Thyroid gland (tissue), 4 donors: ENCODE measurements at places on chromosomes 3 and 15. TPM values are rescaled to one million over a fixed set of nuclear protein-coding genes. Genes with fewer than 3 reads are reported as not detected.
A peak's percentile ranks its signal among the peaks of the same experiment; 100 is the strongest.

- no peak for DNase-seq
- no peaks in the 10 kb centered on the region for H3K27me3 ChIP-seq
- no peaks in the 10 kb centered on the region for H3K36me3 ChIP-seq
- H3K4me3 ChIP-seq, result no peak overlapping the region
- no peak overlapping the region for H3K27ac ChIP-seq
- no peaks in the 10 kb centered on the region for H3K4me1 ChIP-seq
These were observed 317.8 kb downstream of the SHQ1 start for GRCh38 chr3:72530426-72530825.

DNA sequence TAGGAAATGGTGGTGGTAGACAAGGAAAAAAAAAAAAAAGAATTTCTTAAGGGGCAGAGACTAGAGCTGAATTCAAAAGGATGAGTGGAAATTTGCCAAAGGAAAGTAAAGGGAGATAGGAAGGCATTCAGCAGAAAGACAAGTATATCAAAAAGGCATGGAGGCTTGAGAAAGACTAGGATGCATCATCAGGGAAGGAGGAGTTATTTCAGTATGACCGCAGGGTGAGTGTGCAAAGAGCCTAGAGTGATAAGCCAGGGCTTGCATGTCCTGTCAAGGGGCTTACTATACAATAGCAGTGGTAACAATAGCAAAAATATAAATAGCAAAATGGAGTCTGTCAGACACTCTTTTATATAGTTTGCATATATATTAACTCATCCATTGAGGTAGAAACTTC lies 112.0 kb downstream of the FRMD4B start:
- H3K27ac ChIP-seq, result peak overlapping the region; percentile 30
- no peak for DNase-seq
- no peak overlapping the region for H3K4me3 ChIP-seq
- no peaks in the 10 kb centered on the region for H3K27me3 ChIP-seq

The HRH1 gene
- 1.9 TPM for total RNA-seq

The GPR156 gene
- not detected for total RNA-seq

The C3orf49 gene
- not detected for total RNA-seq

The CYP19A1 gene
- total RNA-seq, result 1.6 TPM

DNA sequence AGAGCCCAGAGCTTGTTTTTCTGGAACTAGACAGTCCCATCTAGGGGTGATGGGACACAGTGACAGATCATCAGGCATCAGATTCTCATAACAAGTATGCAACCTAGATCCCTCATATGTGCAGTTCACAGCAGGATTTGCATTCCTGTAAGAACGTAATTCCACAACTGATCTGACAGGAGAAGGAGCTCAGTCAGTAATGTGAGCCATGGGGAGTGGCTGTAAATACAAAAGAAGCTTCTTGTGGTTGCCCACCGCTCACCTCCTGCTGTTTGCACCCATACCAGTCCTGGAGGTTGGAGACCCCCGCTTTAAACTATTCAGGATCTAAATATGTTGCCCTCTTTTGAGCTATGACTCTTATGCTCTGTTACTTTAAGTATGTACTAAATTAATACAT lies 167.3 kb downstream of the ALCAM start:
- H3K4me1 ChIP-seq, result no peaks in the 10 kb centered on the region
- no peaks in the 10 kb centered on the region for H3K36me3 ChIP-seq
- no peak overlapping the region for H3K27ac ChIP-seq
- DNase-seq, result no peak

DNA sequence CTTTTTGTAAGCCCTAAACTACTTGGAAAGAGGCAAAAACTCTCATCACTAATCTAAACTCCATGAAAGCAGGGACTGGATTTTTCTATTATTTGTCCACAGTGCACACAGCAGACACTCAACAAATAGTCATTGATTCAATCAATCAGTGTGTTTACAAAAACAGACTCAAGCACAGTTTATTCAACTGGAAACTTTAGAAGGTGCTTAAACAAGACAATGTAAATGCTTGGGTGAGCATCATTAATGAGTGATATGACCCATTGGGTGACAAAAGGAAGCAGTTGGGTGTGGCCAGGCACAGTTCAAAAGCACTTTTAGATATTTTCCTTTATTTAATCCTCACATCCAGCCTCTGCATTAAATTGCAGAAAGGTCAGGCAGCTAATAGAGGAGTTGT lies 32.0 kb upstream of the PPP4R2 start:
- no peaks in the 10 kb centered on the region for H3K27me3 ChIP-seq
- no peaks in the 10 kb centered on the region for H3K36me3 ChIP-seq
- DNase-seq, result no peak
- no peak overlapping the region for H3K27ac ChIP-seq

DNA sequence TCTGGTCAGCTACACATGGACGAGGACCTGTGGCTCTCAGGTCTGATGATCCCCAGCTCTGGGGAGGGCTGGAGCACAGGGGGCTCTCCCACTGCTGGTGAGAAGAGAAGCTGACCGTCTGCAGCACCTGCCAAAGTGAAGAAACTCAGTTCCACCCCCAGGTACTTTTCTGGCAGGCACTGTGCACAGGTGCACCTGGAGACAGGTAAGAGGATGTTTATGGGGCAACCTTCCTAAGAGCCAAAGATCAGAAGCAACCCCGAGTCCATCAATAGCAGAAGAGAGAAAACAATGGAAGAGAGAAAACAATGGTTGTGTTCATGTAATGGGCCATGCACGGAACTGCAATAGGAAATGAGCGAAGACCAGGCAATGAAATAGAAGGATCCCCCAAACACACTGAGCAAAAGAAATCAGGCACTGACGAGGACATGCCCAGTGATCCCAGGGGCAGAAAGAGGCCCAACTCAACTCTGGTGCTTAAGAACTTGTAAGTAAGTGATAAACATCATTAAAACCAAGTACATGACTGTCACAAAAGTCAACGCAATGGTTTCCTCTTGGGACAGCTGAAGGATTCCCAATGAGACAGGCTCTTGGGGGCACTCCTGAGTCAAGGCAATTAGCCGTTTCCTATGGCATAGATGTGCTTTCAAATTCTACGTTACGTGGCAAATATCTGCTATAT lies 95.0 kb upstream of the ALDH1A3 start:
- H3K27me3 ChIP-seq, result no peaks in the 10 kb centered on the region
- H3K36me3 ChIP-seq, result no peaks in the 10 kb centered on the region
- no peaks in the 10 kb centered on the region for H3K4me1 ChIP-seq
- no peak overlapping the region for H3K4me3 ChIP-seq
- DNase-seq, result no peak
